ENCODE measurements at places on chromosomes 7 and 10. TPM values are rescaled to one million over a fixed set of nuclear protein-coding genes. Genes with fewer than 3 reads are reported as not detected.

DNA sequence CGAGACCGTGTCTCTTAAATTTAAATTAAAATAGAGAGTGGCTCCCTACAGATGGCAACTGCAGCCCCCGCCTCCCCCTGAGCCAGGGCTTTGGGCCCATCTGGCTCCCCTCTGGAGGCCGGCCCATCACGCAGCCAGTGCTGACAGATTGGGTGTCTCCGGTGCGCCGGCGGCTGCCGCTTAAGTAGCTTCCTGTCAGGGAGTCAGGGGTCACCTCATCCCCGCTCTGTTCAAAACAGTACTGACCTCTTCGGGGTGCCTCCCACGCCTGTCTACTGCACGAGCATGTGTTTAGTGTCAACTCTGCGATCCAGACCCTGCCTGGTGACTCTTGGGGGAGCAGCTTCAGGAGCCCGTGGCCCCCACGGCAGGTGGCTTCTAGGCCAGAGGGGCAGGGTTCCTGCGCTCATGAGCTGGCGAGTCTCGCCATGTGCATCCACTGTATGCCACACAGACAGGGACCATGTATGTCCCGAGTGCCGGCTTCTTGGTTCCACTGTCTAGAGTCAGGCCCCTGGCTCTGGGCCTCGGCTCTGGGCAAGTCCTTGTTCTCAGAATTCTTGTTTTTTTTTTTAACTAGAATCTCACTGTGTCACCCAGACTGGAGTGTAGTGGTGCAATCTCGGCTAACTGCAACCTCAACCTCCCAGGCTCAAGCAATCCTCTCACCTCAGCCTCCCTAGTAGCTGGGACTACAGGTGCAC, 36.1 kb downstream of the KCTD7 start:
- DNase-seq = no peak

The RBP3 gene
- total RNA-seq = not detected

GRCh38 chr7:70676243-70676642, 455.7 kb upstream of the GALNT17 start:
- DNase-seq = no peak

DNA sequence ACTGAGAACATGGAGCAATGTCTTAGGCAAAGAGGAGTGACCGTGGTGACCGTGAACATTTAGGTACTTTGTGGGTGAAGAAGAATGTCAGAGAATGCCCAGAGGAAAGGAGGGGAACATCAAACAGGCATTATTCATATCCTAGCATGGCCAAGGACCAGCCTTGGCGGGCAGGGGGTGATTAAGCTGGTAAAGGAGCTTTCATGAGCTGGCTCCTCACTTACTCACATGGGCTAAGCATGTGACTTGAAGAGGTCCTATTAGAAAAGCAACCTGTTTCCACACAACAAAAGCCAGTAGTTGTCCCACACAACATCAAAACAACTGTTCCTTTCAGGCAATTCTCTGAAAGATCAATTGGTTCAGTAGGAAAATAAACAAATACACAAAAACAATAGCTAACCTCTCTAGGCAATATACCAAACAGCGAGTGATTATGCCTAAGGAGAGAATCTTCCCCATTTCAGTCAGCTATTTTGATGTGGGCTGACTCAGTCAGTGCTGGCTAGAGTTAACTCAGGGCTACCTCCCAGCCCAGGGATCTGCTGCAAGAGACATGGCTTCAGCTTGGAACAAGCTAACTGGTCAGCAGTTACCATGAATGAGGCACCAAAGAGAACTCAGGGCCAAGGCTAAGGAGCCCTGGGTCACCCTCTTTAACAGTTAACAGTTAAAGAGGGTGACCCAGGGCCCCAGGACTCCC, 283.5 kb downstream of the ARHGAP12 start:
- DNase-seq = no peak

DNA sequence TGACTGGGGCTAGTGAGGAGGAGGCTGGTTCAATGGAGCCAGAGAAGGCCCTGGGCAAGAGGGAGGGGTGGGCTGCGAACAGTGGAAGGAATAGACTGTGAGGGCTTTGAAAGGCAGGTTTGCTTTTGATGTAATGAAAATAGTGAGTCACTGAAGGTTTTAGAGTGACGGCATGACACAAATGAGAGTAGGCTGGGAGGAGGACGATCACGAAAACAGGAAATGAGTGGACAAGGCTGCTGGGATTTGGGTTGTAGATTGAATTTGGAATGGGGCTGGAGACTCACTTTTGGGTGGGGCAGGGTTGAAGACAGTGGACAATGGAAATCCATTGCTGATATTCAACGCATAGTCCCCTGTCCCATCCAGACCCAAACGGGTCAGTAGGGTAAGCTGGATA, 139.6 kb downstream of the CDH23 start:
- no peak for DNase-seq

DNA sequence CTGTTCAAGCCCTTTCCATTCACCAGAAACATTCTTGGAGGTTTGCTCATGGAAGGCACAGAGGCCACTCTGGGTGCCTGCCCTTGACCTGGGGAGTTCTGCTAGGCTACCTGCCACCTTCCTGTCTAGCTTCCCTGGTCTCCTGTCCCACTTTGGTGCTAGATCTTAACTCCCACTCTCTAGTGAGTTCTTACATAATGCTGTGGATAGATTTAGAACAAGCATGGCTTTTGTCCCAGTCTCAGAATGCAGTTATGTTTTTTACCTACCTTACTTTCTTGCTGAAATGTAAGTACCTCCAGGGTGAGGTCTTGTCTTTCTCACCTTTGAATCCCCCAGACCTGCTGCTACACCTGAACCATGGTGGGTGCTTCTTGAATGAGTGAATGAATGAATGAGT, 1252.3 kb downstream of the TYW1 start:
- no peak for DNase-seq

The KAZALD1 gene
- total RNA-seq = not detected

The PNLIP gene
- not detected for total RNA-seq

The SPDYE1 gene
- total RNA-seq = not detected

GRCh38 chr7:48366096-48366495, 194.8 kb downstream of the ABCA13 start:
- DNase-seq = no peak

DNA sequence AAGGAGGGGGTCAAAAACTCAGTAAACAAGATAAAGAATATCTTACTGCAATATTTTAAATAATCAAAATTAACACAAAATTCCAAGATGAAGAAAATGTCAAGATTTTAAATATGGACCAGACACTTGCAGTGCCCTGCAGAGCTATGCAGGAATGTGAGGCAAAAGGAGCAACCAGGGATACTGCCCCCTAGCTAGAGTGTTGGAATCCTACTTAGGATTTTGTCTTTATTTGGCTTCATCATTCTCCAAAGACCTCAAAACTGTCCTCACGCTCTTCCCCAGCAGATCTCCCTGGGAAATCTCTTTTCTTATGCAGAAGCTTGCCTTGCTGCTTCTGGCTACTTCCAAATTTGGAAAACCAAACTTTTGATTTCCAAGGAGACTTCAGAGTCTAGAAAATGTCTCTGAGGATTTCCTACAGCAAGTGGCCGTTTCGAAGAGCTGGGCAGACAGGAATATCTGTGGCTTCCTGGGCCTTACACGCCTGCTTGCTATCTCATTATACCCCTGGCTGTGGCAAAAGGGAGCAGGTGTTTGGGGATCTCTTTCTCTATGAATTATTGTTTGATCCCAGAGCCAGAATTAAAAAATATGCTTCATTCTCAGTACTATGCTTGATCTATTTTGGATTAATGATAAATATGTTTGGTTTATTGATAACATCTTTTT, 232.2 kb upstream of the BMPER start:
- no peak for DNase-seq

GRCh38 chr7:138879356-138879755, 81.4 kb upstream of the ATP6V0A4 start:
- DNase-seq = no peak

The SPDYE9 gene
- 0.14 TPM for total RNA-seq

The GIMAP2 gene
- total RNA-seq = 20.1 TPM

The KEL gene
- not detected for total RNA-seq

DNA sequence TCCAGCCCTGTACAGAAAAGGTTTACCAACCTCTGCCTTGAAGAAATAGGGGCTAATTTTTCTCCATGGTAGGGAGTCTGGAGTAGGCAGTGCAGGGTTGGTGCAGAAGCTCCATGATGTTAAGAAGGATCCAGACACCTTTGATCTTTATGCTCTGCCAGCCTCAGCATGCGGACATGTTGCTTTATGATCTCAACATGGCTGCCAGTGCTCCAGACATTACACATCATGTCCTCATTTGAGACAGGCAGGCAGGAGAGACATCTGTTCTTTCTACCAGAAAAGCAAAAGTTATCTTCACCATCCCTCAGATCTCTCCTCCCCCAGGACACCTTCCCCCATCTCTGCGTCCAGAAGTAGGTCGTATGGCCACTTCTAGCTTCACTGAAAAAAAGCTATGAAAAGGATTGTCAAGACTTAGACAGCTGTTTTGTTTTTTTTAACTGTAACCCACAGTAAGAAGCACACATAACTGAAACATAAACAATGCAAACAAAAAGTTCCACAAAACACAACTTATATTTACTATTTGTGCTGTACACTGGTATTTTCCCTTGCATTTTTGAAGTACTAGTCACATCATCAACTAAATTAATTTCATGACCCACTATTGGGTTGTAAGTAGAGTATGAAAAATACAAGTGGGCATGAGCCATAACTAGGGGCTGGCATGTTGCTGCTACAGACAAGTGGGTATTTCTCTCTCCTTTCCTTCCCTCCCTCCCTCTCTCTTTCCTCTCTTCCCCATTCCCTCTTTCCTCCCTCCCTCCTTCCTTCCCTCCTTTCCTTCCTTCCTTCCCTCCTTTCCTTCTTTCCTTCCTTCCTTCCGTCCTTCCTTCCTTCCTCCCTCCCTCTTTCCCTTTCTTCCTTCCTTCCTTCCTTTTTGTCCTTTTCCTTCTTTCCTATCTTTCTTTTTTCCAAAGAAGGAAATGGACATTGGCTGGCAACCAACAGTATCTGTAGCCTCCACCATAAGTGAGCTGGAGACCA, 2.6 kb upstream of the RASSF4 start:
- DNase-seq = no peak

Measured in uterus (tissue), 4 donors.